ENCODE measurements at places on chromosomes 6 and 20.

DNA sequence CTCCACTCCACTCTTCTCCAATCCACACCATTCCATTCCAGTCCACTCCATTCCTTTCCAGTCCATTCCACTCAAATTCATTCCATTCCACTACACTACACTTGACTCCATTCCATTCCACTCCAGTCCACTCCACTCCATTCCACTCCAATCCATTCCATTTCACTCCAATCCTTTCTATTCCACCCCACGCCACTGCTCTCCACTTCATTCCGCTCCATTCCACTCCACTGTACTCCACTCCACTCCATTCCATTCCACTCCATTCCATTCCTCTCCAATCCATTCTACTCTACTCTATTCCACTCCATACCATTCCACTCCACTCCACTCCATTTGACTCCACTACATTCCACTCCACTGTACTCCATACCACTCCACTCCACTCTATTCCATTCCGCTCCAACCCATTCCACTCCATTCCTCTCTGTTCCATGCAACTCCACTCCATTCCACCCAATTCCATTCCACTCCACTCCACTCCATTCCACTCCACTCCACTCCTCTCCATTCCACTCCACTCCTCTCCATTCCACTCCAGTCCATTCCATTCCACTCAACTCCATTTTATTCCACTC lies 23.4 kb upstream of the DEFB125 start:
- DNase-seq = no peak

DNA sequence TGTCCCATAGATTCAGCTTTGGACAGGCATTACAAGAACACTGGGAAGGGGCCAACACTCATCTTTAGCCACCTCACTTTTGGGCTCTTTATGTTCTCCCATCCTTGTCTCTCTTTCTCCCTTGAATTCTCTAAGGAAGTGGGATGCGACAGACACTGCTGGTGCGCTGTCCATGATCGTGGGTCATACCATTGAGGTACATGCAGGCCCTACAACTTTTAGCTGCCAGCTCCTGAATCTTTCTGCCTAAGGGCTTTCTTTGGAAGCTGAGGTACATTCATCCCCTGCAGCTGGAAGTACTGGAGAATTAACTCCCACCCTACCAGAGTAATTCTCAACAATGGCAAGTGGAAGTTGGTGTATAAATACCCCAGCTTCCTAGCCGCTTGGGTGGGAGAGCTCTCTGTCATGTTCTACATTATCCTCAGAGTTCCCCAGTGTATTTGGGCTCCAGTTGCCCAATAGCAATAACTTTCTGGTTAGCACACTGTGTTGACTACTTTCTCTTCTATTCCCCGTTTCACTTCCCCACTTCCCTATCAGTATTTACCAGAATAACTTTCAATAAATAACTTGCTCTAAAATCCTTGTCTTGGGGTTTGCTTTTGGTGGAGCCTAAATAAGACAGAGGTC lies 309.4 kb upstream of the RNF24 start:
- no peak for DNase-seq

DNA sequence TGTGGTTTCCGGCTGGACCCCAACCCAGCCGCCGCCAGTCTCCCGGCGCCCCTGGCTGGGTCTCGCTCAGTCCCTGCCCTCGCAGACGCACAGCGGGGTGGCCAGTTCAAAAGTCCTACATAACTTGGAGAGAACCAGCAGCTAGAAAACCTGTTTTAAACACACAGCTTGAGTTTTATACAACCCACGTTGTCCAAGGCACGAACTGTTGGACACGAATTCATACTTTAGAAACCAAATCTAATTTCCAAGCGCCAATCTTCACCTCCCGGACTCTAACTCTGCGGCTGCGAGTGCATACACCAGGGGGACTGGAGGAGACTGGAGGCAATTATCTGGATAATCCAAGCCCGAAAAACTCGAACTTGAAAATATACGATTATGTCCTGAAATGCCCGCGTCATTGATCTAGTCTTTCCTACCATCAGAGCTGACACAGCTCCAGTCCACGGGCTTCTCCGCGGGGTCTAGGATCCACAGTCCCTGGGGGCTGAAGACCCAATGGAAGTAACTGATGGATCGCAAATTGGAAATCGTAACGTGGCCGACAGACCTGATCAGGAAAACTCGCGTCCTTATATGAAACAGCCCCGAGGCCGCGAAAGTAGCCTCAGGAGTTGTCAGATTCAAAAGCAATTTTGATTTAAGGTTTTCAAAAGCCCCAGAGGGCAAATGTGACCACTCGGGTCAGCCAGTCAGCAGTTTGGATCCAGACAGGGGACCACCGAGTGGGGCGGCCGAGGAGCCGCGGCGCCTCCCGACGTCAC lies 843 bp upstream of the HEY2 start:
- DNase-seq = peak; percentile 20

DNA sequence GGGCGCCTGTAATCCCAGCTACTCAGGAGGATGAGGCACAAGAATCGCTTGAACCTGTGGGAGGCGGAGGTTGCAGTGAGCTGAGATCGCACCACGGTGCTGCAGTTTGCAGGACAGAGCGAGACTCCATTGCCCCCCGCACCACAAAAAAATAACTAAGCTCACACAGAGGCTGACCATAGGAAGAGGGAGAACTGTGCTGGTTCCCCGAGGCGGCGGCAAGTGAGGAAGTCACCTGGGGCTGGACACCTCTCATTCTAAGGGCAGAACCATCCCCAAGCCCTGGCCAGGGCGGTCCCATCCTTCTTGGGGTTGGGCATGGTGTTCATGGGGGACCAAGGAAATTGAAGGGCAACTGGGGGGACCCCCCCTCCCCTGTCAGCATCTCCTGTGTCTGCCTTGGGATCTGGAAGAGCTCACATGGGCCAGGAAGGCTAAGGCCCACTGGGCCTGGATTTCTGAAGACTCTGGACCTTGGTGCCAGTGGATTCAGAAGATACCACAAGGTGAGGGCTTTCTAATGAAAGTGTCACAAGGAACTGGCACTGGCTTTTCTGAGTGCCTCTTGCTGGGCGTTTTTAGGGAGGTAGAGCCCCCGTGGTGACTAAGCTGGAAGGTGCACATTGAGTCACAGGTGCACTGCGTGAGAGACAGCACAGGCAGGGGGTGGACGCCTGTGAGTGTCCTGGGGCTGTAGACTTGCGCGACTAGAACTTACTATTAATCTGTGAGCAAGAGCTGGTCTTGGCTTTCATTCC lies 11.5 kb downstream of the IRF4 start:
- no peak for DNase-seq

DNA sequence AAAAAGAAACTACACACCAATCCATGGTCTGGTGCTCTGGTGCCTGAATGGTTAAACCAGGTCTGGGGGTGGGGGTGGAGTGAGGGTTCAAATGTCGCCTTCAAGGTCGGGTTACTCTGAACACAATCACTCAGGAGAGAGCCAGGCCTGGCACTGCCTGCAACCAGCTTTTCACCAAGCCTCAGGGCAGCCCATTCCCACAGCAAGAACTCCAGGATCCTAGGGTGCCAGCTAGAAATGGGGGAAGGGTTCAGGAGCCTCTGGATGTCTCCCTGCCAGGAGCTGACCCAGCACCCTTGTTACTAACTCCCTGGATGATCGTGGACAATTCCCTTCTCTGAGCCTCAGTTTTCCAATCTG lies 6.7 kb downstream of the SDC4 start:
- DNase-seq = no peak

- DNase-seq = peak; percentile 3
Measured at GRCh38 chr6:21022343-21023107, 488.3 kb downstream of the CDKAL1 start.

DNA sequence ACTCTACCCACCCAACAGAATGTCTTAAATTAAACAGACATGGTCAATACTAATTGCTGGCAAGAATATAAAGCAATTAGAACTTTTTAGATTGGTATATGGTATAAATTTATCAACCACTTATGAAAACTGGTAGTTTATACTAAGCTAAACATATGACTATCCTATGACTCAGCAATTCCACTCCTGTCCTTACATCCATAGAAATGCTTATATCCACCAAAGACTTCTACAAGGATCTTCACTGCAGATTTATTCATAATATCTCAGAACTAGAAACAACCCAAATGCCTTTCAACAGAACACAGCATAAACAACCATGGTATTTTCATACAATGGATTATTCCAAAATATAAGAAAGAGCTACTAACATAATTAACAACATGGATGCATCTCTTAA lies 4.6 kb downstream of the ZNF184 start:
- no peak for DNase-seq

GRCh38 chr6:83073615-83074014 lies 6.1 kb downstream of the DOP1A start:
- DNase-seq = no peak

GRCh38 chr6:82277686-82278085 lies 30.1 kb upstream of the IBTK start:
- DNase-seq = no peak

GRCh38 chr6:97913721-97914120 lies 630.7 kb upstream of the MMS22L start:
- DNase-seq = no peak

DNA sequence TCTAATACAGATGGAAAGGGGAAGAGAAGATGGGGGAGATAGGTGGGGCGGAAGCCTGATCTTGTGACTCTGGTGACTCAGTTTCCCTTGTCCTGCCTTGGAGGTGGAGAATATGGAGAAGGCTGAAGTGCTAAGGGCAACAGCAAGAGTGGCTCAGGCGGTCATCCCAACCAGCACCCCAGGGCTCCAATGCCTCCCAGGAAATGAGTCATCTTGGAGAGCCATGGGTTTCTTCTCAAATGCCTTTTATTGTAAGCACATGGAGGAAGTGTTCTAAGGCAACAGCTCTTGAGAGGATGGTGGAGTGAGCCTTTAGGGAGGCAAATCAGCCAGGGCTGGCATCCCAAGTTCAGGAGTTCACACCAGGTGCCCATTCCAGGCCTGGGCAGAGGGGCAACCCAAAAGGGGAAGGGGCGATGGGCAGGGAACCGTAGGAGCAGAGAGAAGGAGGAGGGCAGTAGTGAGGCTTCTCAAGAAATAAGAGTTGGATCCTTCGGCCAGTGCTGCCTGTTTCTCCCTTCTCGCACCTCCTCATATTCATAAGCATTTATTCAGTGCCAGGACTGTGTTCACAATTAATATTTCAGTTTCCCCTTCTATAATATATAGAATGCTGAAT lies 13.2 kb upstream of the AHCY start:
- DNase-seq = no peak

DNA sequence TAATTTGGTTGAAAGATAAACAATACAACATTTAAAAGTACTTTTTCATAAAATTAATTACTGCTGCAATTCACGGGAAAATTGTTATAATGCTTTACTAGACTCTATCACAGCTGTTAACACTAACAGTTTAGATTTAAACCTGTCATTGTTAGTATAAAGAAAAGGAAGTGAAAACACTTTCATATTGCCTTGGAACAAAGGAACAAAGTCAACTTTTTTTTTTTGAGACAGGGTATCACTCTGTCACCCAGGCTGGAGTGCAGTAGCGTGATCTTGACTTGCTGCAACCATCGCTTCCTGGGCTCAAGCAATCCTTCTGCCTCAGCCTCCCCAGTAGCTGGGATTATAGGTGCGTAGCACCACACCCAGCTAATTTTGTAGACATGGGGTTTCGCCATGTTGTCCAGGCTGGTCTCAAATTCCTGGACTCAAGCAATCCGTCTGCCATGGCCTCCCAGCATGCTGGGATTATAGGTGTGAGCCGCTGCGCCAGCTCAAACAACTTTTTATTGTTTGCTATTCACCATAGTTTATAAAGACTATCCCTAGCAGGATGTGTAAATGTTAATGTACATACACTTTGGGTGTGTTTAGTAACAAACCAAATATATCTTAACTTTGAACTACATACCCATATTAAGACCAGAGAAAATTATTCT lies 22.1 kb downstream of the SLC35A1 start:
- no peak for DNase-seq

DNA sequence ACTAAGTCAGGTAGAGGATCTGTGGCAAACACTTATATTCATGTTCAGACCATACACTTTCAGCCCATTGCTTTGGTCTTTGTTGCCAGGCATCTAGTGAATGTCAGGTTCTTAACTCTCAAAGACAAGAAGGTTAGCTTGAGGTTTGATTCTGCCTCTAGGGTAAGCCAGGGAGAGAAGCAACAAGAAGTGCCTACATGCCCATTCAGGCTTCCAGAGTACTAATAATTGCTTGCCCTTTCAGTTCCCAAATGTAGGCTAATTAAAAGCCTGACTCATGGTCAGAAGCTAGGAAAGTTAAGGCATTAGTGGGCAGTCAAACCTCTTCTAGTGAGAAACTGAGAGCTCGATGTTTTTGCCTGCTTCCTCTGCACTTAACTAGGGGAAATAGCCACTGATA lies 492.4 kb downstream of the PKHD1 start:
- DNase-seq = no peak

- no peak for DNase-seq
Measured at GRCh38 chr6:21402368-21402767, 191.2 kb upstream of the SOX4 start.

DNA sequence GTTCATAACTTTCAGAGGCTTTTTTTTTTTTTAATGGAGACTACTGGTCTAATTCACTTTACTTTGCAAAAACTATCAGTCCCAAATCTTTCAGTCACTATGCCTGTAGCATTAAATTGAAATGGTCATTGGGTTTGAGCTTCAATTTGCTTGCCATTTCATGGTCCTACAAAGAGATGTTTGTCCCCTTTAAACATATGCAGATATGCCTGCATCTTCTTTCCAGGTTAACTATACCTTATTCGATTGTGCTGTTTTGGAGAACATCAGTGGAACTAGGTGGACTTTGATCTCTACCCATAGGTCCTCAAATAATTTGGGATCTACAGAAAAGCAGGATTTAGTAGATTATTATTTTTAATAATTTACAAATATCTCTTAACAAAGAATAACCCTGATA lies 4.6 kb downstream of the POU3F2 start:
- no peak for DNase-seq

GRCh38 chr20:63243604-63244247 lies 8.0 kb downstream of the BIRC7 start:
- DNase-seq = no peak
